Activated naive CD8-positive, alpha-beta T cell treated with anti-CD3 and anti-CD28 coated beads, Interleukin-2, amount 50 U/mL, for 16 hours (primary cell): ENCODE measurements at places on chromosomes 1 and 21.

GRCh38 chr1:97907886-97908285, 12.9 kb downstream of the DPYD start:
- DNase-seq = no peak

GRCh38 chr1:219659684-219660083, 46.8 kb upstream of the ZC3H11B start:
- no peak for DNase-seq

GRCh38 chr1:190619724-190620123, 142.1 kb upstream of the BRINP3 start:
- no peak for DNase-seq

DNA sequence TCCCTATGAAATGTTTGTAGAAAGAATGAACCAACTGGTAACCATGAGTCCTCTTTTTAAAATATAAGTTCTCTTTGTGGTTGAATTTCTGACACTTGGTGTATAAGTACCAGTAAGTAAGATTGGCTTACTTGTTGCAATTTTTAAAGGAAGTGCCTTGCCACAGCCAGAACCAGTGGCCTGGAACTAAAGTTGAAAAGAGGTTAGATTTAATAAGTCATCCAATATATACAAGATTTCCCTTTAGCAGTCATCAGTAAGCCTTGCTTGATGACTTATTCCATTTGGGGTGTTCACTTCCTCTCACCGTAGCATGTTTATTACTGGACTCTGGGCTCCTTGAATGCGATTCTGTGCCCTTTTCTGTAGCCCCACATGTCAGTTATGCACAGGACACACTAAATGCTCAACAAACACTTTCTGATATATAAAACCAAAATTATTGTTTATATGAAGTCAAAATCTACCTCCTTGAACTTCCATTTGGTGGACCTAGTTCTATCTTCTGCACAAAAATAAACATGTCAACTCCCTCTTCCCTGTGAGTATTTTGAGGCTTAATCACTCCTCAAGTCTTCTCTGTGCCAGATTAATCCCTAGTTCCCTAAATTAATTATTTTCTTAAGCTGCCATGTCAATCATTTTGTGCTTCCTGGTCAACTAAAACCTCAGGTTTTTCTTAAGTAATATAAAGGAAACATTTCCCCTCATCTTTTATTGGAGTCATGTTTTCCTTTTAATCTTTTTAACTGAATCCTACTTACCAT, 218.1 kb downstream of the ST6GALNAC3 start:
- no peak for DNase-seq

DNA sequence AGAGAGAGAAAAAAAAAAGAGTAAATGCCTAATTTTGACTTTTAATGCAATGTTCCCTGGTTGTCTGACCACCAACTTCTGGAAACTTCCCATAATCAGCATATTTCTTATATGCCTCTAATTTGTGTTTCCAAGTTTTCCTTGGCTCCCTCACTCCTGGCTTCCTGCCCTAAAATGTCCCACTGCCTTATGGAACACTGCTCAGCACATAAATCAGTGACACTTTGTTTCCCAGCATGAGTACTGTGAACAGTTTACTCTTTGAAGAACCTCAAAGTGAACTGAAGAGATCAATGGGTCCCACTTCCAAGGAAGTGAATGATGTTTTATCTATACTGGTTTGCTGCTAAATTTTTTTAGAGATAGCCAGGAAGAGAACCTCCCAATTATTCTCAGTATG, 271.3 kb upstream of the PRMT6 start:
- no peak for DNase-seq

DNA sequence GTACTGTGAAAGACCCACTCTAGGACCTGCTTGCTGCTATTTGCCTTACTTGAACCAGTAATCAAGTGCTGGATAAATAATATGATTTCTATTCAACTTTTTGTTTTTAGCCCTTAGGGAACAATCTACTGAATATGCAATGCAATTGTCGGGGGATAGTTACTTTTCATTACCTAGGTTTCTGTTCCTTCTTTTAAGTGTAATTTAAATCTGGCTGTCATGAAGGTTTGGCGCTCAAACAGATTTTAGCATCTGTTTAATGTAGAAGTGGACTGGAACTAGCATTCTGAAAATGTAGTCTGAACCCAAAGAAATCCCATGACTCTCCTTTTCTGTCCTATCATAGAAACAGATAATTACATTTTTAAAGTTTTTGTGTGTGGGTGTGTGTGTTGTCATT, 4.8 kb downstream of the MGST3 start:
- DNase-seq = no peak

- DNase-seq = no peak
Observed at GRCh38 chr1:59596432-59596831, 218.3 kb upstream of the HOOK1 start.

DNA sequence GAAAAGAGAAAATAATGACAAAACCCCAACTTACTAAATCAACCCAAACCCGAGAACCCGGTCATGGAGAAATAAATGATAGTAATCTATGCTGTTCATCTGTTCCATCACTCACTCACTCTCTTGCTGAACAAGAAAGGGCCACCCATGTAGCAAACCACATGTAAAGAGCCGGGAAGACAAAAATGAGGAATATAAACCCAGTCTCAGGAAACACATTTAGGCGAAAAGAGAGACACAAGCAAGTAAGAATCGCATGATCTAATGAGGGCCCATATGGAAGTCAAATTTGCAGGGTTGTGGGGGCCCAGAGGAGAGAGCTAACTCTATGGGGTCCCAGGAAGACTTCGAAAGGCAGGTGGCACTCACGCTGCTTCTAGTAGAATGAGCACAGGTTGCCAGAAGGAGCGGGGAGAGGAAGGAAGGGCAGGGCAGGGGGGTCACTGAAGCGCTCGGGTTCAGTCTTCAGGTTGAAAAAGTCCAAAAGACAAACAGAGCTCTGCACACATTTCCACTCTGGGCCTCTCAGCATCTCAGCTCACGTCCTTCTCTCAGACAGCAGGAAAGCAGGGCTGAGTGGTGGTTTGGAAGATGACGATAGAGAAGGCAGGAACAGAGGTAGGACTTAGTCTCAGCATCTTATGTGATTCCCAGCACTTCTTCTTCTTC, 142.9 kb upstream of the KRTAP19-8 start:
- no peak for DNase-seq

DNA sequence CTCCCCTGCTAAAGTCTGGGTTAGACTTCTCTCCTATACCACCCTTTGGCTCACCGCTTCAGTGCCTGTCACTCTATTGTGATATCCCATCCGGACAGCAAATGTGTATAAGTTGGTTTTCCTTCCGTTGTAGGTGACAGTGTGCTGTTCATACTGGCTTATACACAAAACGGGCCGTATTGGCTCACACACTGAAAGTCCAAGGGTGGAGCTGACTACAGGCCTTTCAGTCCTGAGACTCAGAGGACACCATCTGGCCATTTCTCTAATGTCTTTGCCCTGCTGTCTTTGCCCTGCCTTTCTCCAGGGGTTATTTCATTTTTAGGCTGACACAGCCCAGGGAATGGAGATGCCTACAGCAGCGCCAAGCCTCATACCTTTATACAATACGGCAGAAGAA, 90.7 kb downstream of the URB2 start:
- DNase-seq = no peak

GRCh38 chr1:42618866-42619265, 39.4 kb upstream of the PPIH start:
- DNase-seq = no peak

DNA sequence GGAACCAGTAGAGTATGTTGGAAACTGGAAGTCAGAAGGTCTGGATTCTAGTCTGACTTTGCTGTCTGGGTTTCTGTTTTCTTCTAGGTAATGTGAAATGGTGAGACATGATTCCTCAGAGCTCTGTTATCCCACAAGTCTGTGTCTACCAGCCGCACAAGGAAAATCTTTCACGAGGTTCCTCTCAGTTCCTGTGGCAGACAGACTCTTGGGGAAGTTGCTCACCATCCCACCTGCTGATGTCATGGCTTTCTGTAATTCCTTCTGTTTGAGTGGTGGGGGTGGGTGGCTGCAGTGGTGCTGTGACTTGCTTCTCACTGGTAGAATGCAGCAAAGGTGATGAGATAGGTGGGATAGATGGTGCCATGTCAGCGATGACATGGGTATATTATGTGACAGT, 17.1 kb upstream of the SCMH1 start:
- no peak for DNase-seq

GRCh38 chr1:177907000-177907399, 62.9 kb downstream of the SEC16B start:
- no peak for DNase-seq

GRCh38 chr1:112800289-112800688, 85.2 kb upstream of the PPM1J start:
- no peak for DNase-seq

GRCh38 chr21:42864815-42865775, 14.2 kb downstream of the WDR4 start:
- no peak for DNase-seq

- no peak for DNase-seq
Observed at GRCh38 chr1:213104604-213105003, 53.6 kb downstream of the RPS6KC1 start.

DNA sequence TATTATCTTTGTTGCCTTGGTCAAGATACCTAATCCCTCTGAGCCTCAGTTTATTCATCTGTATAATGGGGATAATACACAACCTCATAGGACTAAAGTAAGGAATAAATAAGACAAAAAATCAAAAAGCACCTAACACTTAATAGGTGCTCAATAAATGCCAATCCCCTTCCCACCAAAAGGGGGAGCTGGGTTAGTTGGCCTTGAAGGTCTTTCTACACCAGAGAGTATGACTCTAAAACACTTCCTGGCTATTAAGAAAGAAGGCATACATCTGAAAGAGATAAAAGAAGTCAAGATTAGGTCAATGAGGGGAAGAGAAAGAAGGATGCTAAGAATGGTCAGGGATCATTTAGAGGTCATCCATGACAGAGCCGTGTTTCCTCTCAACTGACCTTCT, 11.1 kb downstream of the VSIG8 start:
- DNase-seq = no peak

GRCh38 chr1:57252597-57253294, 171.1 kb downstream of the DAB1 start:
- DNase-seq = no peak

DNA sequence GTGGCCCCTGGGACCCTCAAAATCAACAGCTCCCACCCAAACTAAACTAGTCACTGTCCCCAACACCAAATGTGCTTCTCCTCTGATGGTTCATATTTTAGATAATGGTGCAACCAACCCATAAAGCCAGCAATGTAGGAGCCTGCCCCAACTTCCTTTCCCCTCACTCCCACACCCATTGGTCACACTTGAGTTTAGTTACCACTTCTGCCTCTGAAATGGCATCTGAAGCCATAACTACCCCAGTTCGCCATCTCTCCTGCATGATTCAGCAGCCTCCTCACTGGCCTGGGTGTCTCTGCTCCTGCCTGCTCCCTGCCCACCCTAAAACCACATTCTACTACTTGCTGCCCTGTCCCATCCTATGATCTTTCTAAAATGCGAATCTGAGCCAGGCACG, 3.4 kb upstream of the CDCP2 start:
- DNase-seq = no peak

- no peak for DNase-seq
Observed at GRCh38 chr1:3459051-3459908, 4.8 kb downstream of the ARHGEF16 start.

GRCh38 chr1:176903474-176903873, 261.0 kb downstream of the ASTN1 start:
- DNase-seq = no peak

- DNase-seq = no peak
Observed at GRCh38 chr1:83632906-83633305, 366.0 kb downstream of the TTLL7 start.

DNA sequence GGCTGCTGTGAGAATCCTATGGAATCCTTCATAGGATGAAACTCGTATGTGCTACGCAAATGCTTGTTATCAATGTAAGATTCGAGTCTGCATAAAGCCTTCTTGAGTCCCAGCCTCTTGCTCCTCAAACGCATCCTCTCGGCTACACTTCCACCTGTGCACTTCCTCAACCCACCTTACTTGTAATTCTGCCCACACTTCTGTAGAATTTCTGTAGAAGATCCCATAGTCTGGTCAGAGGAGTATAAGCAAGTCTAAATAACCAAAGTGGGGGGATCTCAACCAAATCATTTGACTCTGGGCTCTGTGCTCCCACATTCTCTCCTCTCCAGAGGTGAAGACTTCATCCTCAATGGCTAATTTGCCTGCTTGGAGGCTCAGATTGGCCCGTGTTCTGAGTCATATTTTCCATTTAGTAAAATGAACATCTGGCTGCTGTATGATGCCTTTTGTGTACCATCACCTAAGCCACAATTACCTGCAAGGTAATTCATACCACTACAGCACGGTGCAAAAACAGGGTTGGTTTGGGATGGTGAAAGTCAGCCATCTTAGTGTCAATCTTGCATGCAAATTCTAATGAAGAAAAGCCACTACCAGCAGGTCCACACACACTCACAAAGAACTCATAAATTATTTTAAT, 63.2 kb downstream of the ITPKB start:
- DNase-seq = no peak

DNA sequence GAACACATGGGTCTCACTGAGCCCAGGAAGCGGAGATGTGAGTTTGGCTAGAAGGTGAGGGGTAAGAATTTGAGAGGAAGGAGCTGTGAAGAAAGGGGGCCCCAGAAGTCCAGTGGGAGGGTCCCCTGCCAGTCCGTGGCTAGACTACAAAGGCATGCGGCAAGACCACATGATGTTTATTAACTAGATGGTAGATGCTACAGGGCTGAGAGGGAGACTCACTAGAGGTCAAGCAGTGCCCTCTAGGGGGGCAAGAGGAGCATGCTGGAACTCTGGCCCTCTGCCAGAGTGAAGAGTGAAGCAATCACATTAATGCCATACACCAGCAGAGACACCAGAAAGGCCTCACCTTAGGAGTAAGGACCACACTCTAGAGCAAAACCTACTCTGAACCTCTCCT, 12.2 kb downstream of the KIAA0319L start:
- DNase-seq = no peak

DNA sequence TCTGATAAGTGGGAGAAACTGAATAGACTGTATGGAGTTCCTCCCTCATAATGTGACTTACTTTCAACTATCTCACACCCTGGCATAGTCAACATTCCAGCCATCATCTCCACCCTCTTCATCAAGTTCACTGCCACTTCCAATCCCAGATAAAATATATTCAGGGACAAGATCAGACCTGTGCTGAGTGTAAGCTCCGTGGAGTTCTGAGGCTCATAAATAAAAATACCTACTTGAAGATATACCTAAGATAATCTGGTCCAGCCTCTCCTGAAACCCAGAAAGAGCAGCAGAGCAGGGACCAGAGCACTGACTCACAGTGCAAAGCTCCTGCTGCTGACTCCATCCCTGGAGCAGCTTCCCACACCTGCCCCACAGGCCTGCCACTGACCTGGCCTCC, 1.7 kb upstream of the LCE7A start:
- no peak for DNase-seq

GRCh38 chr1:182262425-182262824, 129.2 kb downstream of the GLUL start:
- no peak for DNase-seq
